ENCODE measurements at places on chromosomes 4 and X.

DNA sequence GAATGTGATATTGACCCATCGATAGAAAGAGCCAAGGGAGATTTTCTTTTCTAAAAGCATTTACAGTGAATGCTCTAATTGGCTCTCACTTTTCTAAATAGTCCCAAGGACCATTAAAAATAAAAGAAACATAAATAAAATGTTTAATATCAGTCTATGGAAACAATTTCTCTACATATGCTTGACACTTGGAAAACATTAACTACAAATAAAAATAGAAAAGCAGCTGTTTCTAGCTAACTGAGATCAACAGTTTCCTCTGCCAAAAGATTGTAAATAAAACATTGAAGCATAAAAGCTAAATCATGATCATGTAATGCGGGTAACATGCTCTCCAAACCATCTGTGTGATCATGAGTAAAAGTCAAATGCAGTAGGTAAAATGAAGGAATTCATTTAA is 49.7 kb downstream of the CORIN start:
- no peak for DNase-seq

- DNase-seq, result no peak
Observed at GRCh38 chrX:39152106-39152649, 350.9 kb downstream of the MID1IP1 start.

- no peak for DNase-seq
Observed at GRCh38 chr4:83644677-83645659, 109.1 kb downstream of the GPAT3 start.

DNA sequence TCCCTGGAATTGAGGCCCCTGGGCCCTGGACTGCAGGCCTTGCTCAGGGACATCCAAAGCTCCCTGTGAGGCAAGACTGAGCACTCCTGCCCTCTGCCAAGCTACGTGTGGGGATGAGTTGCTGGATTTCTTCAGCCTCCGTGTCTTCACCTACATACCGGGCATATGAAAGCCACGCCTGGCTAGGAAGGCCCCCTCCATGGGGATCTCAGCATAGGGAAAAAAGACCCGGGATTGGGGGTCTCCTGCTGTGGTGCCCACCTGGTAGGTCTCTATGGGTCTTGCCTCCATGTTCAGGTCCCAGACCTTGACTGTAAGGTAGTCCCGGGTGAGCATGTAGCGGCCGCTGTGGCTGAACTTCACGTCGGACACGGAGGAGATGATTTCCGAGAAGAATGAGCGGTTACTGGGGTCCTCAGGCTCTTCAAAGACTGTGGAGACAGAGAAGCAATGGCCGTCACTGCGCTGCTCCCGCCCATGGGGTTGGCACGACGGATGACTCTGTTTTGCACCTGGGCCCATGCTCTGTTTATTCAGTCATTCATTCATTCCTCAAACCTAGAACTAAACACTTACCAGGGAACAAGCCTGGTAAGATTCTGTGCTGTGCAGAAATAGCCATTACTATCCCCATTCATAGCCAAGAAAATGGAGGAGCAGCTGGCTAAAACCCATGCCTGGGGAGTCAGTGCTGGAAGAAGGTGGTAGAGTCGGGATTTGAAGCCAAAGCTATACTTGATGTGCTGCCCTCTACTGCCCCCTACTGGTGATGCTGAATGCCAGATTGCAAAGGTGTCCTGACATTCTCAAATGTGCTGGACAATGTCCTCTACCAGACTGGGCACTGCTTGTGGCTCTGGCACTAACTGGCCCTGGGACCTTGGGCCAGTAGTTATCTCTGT is 63.9 kb downstream of the WFS1 start:
- DNase-seq, result no peak

Data from activated naive CD4-positive, alpha-beta T cell treated with anti-CD3 and anti-CD28 coated beads, Interleukin-2, amount 50 U/mL, for 72 hours (primary cell).